ENCODE measurements at places on chromosomes 6 and 20. TPM values are rescaled to one million over a fixed set of nuclear protein-coding genes. Genes with fewer than 3 reads are reported as not detected.

Gene EEF1A2
- 1,781 TPM for total RNA-seq

Gene MCHR2
- total RNA-seq, result not detected

Gene IRF4
- 0.27 TPM for total RNA-seq

Gene STK38
- total RNA-seq, result 11.7 TPM

Gene TRDN
- 1,361 TPM for total RNA-seq

Gene PRSS16
- not detected for total RNA-seq

Gene TMEM244
- total RNA-seq, result not detected

Gene GNRH2
- total RNA-seq, result not detected

All from psoas muscle (tissue), 8 donors.